ENCODE measurements at places on chromosomes 5 and 9.

- DNase-seq, result no peak
Observed at GRCh38 chr5:52853650-52854049, 65.9 kb downstream of the ITGA1 start.

- DNase-seq, result no peak
Observed at GRCh38 chr9:126849591-126850225, 10.7 kb upstream of the ZBTB34 start.

GRCh38 chr5:81208904-81209303, 24.2 kb upstream of the CKMT2 start:
- no peak for DNase-seq

GRCh38 chr5:85441853-85442252, 1057.2 kb upstream of the EDIL3 start:
- no peak for DNase-seq

DNA sequence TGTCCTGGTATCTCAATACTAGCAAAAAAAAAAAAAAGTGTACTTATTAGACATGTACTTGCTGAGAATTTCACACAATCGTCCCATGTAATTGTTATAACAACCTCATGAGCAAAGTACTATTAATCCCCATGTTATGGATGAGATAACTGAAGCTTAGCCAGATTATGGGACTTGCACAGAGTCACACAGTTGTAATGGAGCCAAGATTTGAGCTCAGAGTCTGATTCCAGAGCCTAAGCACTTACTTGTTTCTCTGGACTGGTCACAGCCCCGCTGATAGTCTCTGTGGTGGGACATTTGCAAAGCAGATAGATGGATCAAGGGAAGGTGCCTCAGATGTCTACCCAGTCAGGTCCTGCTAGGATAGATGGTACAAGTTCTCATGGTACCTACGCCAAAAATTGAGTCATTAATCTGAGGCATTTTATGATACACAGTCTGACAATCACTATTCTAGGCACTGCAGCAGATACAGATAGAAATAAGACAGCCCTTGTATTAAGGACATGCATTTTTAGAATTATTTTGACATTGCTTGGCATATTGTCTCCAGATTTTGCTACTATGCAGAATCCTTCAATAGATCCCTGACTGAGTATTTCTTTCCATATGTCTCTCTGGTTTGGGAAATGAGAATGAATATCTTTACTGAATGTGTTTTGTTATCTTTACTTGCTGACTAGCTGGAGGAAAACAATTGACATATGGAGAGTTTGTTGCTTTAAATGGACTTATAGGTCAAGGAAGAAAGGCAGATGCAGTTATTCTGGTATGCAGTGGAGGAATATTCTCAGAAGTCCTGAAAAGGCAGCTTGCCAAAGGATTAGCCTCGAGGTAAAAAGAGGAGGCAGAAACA, 149.5 kb downstream of the ADAMTSL1 start:
- no peak for DNase-seq

DNA sequence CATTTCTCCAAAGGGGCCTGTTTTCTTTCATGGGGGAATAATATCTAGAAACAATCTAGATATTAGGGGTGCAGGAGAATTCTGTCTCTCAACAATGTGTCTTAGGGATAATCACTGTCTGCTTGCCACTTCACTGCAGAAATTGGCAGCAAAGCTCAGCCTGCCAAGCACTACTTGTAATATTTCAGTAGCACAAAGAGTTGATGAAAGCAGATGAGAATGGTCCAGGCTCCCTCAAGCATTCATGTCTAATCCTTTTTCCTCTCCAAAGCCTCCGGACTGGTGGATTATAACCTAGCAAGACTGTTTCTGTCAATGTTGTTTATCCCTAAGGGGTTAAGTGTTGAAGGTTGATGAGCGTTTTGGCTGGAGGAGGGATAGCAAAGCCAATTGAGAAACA, 13.3 kb upstream of the MPDZ start:
- DNase-seq, result no peak

DNA sequence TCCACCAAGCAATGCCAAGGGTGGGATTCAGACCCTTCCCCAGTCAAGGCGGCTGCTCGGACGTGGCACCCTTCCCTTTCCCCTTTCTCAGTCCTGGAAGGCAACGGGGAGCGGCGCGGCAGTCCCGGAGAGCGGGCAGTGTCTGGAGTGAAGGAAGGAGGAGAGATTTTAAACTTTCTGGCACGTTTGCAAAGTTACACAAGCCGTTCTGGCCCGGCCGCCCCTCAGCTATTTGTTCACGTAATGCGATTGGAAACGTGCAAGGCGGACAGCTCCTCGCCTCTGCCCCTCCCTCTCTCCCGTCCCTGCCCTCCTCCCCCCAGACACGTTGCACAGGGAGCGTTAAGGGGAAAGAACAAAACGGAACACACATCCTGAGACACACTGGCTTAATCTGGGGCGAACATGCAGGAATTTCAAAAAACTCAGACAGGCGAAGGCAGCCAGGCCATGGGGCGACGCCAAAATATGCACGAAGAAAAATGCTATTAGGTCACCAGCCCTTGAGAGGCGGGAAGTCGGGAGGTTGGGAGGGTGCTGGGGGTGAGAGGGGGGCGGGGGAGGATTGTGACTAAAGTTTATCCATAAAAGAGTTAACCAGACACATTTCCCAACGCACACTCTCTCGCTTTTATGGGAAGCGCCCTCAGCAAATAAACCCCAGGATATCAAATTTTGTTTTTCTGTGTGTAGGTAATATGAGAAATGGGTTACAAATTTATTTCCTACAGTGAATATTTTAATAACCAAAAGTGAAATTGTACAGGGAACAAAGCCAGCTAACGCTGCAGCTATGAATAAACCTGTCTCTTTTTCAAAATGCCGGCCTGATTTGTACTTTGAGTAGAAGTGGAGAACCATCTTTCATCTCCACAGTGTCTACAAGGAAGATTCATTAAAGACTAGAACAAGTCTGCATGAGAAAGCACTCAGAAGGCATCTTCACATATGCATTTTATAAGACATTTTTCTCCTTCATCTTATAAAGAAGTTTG, at the start of gene LOX:
TSS of gene LOX (minus strand) at position 144 of the 995 bp plus-strand sequence. CDS start 274 bp downstream, outside the sequence.
- DNase-seq, result no peak

GRCh38 chr5:91850031-91850430, 466.9 kb upstream of the ARRDC3 start:
- no peak for DNase-seq

DNA sequence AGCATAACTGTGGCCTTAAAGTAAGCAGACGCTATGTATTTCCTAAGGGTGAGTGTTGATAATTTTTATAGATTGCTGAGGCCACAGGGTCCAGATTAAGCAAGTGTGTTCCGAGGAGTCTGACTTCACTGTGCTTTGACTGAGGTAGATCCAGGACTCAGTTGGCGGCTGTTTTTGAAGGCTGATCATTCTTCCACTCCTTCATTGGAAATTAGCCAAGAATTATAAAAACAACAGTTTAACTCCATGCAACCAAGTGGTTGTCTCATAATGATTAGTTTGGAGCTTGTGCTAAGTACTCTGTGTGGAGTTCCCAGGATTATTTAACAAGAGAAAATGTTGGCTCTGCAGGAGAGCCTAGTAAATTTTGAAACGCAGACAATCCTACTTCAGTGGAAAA, 19.1 kb downstream of the IQGAP2 start:
- no peak for DNase-seq

DNA sequence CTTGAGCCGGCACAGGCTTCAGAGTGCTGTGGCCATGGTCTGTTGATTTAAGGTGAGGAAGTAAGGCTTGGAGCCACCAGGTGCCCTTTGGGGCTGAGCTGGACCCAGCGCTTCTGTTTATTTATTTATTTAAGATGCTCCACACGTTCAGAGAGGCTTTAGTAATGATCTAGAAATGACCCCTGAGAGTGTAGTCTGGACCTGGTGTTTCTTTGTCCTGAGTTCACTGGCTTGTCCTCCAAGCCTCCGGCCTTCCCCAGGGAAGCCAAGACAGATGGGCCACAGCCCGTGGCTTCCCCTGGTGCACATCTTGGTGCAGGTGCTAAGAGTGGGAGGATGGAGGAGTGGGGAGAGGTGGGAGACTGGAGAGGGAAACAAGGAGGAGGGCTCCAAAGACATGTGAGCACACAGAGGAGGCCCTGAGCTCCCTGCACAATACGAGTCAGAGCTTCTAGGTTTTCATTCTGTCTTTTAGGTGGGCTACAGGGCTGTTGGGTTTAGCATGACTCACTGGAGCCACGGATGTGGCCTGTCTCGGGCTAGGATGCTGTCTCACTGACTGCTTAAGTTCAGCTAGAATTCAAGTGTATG, 56.9 kb downstream of the AHRR start:
- DNase-seq, result no peak

DNA sequence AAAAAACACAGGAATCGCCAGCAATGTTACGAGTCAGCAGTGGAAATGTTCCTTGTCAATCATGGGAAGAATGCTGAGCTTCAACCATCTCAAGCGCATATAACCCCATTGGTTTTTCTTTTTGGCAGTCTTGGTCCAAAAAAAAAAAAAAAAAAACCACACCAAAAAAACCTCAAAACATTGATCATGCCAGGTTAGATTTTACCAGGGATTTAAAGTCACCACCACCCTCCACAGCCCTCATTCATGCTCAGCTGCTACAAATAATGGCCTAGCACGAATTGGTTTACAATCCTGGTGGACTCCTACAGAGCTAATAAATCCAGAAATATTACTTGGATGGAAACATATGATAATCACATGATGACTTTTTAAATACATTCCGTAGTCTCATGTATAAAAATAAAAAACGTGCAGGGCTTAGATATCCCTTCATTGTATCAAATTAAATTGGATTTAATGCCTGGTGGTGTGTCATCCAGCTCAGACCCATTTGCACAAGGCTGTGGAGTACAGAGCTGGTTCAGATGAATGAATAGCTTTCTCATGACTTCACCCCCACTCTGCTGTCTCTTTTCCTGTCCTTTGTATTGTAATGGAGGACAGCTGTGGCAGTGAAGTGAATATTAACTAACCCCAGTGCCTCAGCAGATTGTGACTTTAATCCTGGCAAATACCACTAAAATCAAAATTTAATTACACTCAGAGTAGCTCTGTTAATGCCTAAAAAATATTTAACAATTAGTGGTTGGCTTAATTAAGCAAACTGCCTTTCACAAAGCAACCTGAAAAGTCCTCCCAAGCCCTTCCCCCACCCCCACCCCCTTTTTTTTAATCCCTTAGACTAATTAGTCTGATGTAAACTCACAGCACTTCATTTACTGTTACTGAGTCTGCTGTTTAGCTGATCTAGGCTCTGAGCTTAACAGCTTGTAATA, 626.5 kb upstream of the ZNF608 start:
- peak; percentile 34 for DNase-seq

DNA sequence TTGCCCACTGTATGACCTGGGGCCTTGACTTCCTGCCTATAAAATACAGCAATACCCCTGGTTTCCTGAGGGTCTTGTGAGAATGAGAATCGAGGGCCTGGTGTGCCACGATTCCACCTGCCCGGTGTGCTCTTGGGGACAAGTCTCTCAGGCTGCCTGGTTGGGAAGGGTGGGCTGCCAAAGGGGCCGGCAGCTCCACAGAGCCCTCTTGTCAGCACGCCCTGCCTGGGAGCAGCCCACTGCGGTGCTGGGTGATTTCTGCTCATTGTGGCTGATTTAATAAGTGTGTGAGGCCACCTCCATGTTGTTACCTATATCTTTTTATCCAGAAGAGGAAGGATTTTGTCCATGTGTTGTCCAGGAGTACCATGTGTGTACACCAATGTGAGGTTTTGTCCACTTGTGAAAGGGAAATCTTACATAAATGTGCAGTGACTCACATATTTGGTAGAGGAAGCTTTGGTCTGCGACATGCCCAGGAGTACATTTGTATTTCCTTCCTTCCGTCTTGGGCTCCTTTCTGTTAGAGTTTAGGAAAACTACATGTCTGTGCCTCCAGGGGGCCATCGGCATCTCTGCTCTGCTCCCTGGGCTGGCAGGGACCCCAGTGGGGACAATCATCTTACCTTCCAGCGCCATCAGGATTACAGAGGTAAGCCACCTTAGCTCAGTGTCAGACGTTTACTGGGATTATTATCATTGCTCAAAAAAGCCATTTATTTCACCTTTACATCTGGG, 108.6 kb downstream of the PHF2 start:
- DNase-seq, result no peak

DNA sequence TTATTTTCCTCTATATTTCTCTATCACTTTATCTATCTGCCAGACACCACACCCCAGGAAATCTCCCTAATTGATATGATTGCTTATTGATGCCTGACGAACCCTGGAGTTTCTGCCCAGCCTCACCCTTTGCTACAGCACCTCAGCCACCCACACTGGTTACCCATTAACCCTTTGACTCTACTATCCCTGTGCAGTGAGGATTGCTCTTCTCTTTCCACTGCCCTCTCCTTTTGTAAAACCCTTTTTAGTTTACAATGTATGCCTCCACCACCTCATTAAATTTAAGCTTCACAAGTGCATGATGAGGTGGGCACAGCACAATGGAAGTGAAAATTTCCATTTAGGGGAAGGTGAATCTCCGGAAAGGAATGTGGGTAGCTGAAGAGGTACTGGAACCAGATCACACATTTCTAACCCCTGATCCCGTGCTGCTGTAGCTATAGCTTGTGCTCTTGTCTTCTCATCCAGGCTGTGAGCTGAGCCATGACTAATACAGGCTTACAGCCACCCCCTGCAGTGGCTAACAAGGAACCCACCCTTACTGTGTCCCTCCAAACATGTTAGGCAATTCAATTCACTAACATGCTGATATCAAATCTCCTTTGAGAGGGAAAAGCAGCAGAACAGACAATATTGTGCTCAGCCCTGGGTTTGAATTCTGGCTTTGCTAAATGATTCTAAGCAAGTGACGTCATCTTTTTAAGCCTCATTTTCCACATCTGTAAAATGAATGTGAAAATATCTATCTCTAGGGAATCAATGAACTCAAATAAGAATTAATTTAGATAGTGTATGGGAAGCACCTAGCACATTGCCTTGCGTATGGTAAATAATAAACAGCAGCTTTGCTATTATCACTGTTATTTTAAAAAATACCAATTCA, 186.9 kb upstream of the TRIM32 start:
- DNase-seq, result no peak

- no peak for DNase-seq
Observed at GRCh38 chr9:93253633-93254032, 69.7 kb downstream of the WNK2 start.

DNA sequence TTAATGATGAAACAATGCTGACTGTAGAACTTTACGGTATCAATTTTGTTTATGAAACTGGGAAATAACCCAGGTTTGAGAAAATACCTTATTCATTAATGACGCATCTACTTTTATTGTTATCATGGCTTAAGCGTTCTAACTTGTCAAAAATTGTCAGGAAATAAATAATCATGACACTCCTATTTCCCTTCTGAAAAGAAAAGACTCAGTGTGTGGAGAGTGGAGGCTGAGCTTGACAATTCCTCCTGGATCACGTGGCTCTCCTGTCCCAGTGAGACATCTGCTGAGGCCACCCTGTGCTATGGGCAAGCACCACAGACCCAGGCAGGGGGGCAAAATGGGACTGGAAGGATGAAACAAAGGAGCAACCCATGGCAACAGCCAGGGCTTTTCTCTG, 466.4 kb downstream of the ZNF608 start:
- DNase-seq, result no peak

- no peak for DNase-seq
Observed at GRCh38 chr9:38096238-38096805, 27.3 kb upstream of the SHB start.

- no peak for DNase-seq
Observed at GRCh38 chr9:136146126-136147037, 27.7 kb upstream of the TMEM250 start.

Data from NCI-H1694 (cell line).